ENCODE measurements at places on chromosomes 11 and 22.

DNA sequence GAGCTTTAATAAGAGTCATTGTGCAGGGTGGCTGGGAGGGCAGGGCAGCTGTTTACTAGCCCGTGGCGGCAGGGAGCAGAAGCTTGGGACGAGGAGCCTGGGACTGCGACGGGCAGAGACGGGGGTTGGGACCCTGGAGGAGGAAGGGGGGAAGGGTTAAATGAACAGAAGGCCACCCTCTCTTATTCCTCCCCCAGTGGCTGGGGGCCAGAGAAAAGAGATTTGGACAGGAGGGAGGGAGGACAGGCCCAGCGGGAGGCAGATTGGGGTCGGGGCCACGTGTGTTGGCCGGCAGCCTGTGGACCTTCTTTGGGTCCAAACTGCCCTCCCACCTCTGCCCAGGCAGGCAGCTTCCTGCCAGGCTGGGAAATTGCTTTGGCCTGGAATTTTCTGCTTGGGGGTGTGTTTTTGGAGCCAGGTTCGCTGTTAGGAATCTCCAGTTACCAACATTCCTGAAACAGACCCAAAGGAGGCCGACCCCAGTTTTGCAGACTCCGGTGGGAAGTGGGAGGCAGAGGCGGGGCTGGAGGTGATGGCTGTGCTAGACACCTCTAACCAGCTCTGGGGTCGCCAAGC, 50.2 kb downstream of the APOL3 start:
- DNase-seq: no peak

DNA sequence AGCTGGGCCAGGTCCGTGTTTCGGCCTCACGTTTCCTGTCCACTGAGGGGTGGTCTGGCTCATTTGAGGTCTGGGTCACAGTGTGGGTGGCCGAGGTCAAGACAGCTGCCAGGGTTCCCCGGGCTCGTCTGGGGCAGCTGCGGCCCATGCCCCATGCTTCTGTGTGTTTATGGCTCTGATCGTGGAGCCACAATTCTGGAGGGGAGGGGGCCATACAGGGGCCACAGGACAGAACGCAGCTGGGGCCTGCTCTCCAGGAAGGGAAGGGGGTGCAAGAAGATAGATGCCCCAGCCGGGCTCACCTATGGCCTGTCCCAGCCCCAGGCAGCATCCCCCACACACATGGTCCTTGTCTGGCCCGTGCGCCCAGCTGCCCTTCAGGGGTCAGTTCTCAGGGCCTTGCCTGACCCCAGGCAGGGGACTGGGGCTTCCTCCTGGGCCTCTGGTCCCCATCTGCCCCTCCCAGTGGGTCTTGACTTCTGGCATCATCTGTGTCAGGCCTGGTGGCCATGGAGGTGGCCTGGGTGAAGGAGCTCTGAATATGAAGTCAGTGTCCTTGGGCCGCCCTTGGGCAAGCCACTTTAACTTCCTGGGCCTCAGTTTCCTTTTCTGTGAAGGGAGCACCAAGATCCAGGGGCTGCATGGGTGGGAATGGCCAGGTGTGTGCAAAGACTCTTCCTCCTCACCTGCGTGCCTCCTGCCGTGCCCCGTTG, 8.4 kb downstream of the TSPAN32 start:
- no peak for DNase-seq

DNA sequence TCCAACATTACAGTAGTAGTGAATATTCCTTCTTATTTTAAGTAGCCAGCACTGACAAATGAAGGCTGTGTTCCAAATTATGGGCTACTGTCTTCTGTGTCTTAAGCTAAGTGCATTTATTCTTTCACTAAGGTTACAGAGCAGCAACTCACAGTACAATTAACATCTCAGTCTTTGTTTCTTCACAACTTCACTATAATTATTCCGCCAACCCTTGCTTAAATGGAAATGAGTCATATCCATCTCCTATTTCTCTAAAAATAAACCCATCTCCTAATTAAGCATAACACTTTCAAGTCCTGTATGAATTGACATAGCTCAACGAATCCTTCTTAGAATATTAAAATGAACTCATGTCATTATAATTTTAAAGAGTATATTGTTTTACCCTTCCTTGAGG, 6.7 kb downstream of the ETS1 start:
- DNase-seq: no peak

- DNase-seq: no peak
These were observed 55.1 kb downstream of the RTN4R start for GRCh38 chr22:20212754-20213699.

- DNase-seq: no peak
These were observed 15.5 kb downstream of the KIAA0930 start for GRCh38 chr22:45224988-45225731.

DNA sequence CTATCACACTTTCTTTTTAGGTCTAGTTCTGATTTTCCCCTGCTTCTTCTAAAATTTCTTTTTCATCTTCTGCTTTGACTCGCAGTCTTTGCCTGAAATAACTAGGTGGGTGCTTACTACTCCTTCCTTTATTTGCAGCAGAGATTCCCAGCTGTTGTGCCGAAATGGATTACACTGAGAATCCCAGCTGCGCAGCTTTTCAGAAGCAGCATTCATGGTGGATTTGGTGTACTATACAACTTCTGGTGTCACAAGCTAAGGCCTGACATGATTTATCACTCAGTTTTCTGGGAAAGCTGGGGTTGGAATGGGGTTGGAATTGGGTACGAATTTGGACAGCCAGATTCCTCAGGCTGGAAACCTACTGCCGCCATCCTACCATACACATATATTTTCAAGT, 6.0 kb upstream of the XKR3 start:
- DNase-seq: no peak

DNA sequence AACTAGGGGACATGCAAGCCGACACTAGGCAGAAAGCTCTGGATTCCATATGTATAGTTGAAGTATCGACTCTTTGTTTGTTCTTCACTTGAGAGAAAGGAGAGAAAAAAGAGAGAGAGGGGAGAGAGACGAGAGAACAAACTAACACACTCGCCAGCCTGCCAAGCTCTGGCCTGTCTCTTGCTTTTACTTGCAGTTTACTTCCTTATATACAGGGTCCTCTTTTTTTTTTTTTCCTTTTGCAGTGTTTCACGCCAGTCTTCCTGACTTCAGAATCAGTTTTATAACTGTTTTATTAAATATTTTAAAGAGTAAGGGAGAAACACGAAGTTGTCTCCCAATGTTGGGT, 19.9 kb downstream of the TEAD1 start:
- DNase-seq: no peak

GRCh38 chr22:48864748-48865147, 962.9 kb downstream of the BRD1 start:
- DNase-seq: no peak

- no peak for DNase-seq
These were observed 163.7 kb downstream of the LARGE1 start for GRCh38 chr22:33756508-33756949.

DNA sequence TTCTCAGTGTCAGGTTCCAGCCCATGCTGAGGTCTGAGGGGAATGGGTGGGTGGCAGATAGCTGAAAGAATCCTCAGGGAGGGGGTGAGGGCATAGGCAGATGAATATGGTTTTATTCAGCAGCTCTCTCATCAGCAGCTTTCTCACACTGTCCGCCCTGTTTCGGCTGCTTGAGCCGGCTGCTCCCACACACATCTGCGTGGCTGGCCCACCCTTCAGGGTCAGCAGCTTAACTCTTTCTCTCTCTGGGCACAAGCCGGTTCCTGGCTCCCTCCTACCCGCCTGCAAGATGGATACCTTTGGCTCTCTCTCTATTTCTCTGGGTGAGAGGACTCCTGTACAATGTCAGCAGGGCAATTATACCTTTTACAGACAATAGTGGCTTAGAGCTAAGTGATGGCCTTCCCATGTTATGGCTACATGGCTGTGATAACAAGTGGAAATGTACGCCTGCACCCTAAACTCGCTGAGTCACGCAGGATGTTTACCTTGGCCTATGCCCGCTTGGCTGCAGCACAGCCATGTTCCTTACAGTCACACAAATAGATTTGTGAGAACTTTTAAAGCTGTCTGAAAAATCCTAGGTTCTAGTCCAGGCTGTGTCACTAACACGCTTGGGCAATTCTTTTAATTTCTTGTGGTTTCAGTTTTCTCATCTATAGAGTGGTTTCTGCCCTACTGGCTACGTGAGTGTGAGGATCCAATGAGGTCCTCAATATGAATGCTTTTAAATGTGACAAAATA, 4.1 kb downstream of the MMP20 start:
- DNase-seq: no peak

- DNase-seq: no peak
These were observed 88.8 kb downstream of the MRTFA start for GRCh38 chr22:40547729-40548143.

DNA sequence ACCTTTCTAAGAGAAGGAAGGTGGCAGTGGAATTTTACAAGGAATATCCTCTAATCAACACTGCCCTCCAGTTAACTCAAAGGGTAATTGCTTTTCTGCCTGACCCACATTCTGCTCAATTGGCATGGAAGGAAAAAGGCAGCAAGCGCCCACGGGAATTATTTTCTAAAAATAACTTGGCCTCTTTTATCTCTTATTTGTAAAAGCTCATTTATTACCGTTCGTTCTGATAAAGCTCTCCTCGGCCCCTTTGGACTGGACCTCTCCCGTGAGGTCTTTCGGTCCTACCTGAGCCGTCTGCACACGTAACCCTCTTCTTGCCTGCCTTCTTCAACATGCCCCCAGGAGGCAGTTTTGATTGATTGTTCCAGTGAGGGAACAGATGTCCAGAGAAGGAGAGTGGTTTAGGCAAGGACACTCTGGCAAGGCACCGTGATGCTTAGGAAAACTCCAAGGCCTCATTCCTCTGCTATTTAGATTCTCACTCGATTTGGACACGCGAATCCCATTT, 53.2 kb upstream of the CRTAM start:
- no peak for DNase-seq

DNA sequence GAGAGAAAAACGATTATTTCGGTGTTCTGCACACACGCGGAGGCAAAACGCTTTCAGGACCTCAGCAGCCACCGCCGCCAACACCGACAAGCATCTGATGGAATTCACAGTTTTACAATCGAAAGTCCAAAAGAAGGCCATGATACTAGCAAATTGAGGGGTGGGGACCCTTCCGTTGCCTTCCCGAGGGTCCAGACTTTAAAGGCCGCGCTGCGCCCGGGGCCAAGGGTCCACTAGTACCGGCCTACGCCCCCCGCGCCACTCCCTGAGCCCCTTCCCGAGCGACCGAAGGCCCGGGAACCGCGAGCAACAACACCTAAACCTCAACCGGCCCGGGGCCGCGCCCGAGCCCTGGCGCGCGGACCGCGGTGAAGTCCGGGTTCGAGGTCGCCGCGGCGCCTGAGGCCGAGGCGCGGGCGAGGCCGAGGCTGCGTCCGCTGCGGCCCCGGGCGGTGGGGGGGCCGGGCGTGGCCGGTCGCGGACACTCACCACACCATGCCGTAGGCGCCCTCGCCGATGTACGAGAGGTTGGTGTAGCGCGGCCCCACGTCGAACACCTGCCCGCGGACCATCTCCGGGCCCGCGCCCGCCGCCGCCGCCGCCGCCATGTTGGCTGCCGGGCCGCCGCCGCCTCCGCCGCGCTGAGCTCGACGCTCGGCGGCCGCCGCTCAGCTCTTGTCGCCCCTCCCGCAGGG, 465 bp downstream of the MAPK1 start:
- no peak for DNase-seq

DNA sequence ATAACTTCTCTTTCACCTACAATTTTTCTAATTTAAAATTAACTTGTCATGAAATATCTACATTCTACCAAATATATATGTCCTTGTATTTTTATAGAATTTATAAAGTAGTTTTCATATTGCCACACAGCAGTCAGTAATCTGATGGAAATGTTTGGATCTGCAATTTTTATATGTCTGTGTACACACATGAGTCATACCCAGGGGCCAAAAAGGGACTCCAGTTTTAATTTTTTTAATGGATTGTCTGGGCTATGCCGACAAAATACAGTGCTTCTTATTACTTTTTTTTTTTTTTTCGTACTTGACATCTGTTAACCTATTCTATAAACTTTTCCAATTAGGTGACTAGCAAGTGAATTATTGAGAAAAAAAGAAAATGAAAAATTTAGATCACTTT, 6.3 kb downstream of the GUCY1A2 start:
- DNase-seq: no peak

- no peak for DNase-seq
These were observed 1.0 kb upstream of the POLD4 start for GRCh38 chr11:67354075-67355022.

GRCh38 chr11:134956450-134957210, 544.6 kb upstream of the B3GAT1 start:
- no peak for DNase-seq

- DNase-seq: no peak
These were observed 36.0 kb downstream of the DEPDC5 start for GRCh38 chr22:31789803-31790202.

- DNase-seq: no peak
These were observed 6.9 kb upstream of the RAB1B start for GRCh38 chr11:66261578-66261977.

- no peak for DNase-seq
These were observed 32.9 kb downstream of the PPIL2 start for GRCh38 chr22:21698430-21699329.

GRCh38 chr11:14725150-14725549, 81.5 kb downstream of the PDE3B start:
- no peak for DNase-seq

DNA sequence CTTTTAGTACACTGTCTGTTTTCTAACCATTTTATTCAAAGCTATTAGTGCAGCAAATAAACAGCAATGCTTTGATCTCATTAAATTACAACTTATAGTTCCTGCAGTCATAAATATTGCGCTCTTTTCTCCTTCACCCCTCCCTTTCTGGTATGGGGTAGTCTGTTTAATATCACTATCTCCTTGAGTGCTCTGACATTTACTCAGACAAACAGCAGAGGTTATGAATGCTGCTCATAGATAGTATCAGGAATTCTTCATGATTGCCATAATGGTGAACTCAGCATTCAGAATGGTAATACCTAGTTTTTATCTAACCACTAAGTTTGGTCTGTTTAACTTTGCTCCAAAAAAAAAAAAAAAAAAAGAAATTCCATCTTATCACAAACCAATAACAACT, 87.4 kb downstream of the EIF3M start:
- DNase-seq: no peak

GRCh38 chr11:17812091-17812864, 77.7 kb downstream of the KCNC1 start:
- DNase-seq: peak; percentile 56

DNA sequence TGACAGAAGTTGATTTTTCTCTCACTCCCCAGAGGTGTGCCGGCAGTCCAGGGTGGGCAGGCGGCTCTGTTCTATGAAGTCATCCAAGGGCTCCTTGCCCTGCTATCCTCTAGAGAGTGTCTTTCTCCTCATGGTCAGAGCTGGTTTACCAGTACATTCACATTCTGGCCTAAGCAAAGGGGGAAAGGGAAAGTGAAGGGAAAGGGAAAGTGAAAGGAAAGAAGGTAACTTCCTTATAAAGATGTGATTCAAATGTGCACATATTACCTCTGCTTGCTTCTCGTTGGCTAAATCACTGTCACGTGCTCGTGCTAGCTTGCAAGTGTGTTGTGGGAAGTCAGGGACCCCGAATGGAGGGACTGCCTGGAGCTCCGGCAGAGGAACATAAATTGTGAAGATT, 2.9 kb upstream of the HTATIP2 start:
- DNase-seq: no peak

GRCh38 chr22:43085658-43086606, 3.3 kb downstream of the TTLL1 start:
- DNase-seq: no peak

GRCh38 chr11:66569076-66569475, 670 bp upstream of the CTSF start:
- DNase-seq: no peak

- DNase-seq: no peak
These were observed 55.0 kb downstream of the AP2A2 start for GRCh38 chr11:980438-981357.

All from NCI-H510A (cell line).